Effector CD4-positive, alpha-beta T cell (primary cell): ENCODE measurements at places on chromosomes 5 and 9.

- DNase-seq, result no peak
Observed at GRCh38 chr5:125154301-125155110, 408.1 kb upstream of the ZNF608 start.

DNA sequence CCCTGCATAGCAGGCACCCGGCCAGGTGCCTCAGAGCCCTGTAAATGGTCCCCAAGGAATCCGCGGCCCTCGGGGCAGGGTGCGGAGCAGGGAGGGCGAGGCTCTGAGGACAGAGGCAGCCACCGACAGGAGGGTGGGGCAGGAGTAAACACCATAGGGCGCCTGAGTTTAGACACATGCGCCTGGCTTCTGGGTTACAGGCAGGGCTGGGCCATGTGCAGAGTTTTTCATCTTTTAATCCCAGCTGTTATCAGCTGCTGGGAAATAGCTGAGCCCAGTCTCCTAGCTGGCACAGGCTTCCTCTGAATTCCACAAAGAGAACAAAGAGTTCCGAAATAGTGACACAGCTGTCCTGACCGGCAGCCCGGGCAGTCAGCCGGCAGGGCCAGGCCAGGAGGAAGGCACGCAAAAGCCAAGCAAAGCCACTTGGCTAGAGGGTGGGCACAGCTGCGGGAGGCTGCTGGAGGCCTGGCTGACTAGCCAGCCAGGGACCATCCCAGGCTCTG, 98.9 kb upstream of the PHYKPL start:
- no peak for DNase-seq

DNA sequence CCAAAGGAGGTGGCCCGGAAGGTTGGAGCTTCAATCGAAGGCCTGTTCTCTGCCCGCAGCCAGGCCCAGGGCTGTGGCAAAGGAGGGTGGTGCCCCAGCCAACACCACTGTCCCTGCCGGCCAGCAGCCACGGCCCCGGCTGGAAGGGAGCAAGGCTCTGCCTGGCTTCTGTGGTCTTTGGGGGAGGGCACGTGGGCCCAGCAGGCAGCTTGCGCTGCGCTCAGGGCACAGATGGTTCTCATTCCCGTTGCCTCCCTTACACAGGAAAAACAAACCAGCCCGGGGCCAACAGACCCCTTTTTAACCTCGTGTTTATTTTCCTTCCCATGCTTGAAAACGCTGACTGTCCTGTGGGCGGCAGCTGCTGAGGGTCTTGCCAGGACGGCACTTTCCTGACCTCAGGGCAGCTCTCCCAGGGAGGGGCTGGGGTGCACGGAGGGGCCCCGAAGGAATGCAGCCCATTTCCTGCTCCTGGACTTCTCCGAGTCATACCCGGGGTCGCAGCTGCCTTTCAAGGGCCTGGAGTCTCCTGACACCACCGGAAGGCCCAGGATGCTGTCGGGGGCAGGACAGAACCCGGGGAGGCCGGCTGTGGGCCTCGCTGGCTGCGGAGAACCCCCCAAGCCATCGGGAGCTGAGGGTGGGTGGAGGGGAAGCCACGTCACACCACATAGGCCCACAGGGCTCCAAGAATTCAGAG, 1.1 kb upstream of the GPSM1 start:
- no peak for DNase-seq

GRCh38 chr5:109589239-109589638, 100.5 kb upstream of the MAN2A1 start:
- DNase-seq, result no peak

DNA sequence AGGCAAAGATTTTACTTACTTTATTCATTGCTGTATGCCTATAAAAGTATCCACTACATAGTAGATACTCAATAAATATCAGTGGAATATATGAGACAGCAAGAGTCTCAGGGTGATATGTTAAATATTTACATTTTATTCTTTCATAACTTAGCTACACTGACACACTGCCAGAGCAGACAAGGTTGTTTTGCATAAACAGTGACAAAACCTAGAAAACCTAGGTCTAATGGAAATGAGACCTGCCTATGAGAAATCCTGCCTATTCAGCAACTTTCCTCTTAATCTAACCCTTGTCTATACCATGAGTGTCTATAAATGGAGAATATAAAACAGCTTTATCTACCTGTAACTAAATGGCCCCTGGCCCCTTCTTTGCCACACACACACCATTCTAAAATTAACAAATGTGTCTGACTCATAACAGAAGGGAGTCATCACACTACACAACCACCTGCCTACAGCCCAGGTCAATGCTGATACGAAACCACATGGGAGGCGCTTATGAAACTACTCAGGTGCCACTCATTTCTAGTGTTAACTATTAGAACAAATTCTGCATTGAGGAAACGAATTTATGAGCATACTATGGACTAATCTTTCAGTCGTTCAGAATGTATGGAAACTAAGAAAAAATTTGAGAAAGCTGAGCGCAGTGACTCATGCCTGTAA, 60.3 kb downstream of the UBAP2 start:
- DNase-seq, result no peak

DNA sequence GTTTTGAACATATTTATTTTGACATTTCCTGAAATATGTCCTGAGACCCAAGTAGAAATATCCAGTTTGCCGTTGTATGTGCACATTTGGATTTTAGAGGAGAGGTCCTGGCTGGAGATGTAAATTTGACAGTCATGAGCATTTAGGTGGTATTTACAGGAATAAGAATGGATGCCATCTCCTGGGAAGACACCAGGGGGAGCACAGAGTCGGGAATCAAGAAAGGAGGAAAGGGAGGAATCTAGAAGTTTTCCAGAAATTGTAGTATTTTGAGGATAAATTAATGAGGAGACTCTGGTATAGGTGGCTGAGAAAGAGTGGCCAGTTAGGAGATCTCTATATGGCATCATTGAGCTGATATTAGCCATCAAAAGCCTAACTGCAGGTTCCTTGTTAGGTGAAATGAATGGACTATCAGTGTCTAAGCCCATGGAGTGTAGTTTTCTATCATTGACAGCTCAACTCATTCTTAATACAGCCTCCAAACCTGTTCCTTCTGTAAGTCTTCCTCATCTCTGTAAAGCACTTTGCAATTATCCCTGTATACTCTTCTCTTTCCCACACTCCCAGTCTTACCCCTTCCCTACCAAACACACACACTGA, 7.2 kb downstream of the GAPT start:
- no peak for DNase-seq

DNA sequence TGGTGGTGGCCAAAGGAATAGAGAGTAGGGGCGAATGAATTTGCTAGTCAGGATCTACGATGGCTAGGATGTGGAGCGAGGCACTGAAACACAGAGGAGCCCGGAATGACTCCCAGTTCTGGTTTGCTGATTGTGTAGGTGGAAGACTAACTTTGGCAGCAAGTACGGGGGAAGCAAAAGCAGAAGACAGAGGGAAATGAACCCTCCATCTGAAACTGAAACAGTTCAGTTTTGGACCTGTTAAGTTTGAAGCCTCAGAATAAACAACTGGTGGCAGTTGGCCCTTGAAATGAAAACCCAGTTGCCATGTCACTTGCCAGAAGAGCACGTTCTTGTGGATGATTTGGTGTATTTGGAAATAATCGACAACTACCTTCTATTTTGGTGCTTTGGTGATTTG, 15.4 kb upstream of the SMIM15 start:
- no peak for DNase-seq

- no peak for DNase-seq
Observed at GRCh38 chr9:89680547-89681467, 76.0 kb downstream of the GADD45G start.

- no peak for DNase-seq
Observed at GRCh38 chr9:73030370-73031030, 77.6 kb upstream of the ALDH1A1 start.

GRCh38 chr9:111662576-111663300, 1.3 kb downstream of the GNG10 start:
- DNase-seq, result no peak

DNA sequence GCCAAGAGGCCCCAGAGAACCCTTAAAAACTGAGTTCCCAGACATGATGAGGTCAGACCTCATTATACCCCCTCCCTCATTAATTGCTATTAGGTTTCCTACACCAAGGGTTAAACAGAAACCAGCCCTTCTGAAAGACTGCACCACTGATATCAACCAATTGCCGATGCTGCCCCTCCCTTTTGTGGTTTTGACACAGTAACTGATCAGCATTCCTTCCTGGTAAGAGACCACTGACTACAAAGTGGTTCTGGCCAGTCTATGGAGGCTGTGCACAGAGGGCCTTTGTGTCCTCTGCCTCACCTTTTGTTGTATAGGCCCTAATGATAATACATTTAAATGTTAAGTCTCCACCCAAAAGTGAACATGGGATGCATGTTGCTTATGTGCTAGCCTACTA, 201.5 kb downstream of the FRMD3 start:
- no peak for DNase-seq

DNA sequence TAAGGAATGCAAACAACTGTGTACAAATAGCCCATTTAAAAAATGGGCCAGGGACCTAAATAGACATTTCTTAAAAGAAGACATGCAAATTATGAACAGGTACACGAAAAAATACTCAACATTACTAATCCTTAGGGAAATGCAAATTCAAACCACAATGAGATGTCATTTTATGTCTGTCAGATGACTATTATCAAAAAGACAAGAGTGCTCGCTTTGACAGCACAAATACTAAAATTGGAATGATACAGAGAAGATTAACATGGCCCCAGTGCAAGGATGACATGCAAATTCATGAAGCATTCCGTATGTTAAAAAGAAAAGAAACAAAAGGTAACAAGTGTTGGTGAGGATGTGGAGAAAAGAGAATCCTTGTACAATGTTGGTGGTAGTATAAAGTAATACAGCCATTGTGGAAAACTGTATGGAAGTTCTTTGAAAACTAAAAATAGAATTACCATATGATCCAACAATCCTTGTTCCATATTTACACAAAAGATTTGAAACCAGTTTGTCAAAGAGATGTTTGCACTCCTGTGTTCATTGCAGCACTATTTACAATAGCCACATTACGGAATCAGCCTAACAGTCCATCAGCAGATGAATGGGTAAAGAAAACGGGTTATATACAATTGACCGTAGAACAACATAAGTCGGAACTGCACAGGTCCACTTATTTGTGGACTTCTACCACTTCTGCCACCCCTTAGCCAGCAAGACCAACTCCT, 47.2 kb upstream of the PCAT7 start:
- DNase-seq, result no peak

DNA sequence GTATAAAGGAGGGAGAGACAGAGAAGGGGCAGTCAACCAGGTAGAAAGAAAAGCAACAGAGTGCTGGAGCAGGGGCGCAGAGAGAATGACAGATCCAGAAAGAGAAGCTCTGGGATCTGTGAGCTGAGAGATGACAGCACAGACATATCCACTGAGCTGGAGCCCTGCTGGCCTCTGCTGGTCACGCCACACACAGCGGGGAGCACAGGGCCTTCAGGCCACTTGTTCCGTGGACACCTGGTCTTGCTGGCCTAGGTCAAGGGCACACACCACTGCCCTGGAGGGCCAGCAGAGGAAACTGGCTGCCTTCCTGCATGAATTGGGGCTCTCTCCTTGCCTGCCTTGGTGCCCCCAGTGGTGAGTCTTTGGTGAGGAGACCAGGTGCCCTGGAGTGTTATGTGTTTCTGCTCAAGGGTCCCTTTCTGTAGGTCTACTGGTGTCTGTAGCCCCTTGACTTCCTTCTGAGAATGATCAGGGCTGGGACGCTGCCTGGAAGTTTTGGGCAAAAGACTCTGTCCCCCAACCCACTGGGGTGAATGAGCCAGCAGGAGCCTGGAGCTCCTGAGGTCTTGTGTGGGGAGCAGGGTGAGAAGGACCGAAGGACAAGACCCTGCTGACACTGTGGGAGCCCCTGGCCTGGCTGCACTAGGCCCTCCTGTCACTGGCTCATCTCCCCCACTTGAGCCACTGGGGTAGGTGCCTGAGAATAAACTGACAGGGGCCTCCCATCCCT, 59.2 kb upstream of the ADAMTS2 start:
- DNase-seq, result no peak

DNA sequence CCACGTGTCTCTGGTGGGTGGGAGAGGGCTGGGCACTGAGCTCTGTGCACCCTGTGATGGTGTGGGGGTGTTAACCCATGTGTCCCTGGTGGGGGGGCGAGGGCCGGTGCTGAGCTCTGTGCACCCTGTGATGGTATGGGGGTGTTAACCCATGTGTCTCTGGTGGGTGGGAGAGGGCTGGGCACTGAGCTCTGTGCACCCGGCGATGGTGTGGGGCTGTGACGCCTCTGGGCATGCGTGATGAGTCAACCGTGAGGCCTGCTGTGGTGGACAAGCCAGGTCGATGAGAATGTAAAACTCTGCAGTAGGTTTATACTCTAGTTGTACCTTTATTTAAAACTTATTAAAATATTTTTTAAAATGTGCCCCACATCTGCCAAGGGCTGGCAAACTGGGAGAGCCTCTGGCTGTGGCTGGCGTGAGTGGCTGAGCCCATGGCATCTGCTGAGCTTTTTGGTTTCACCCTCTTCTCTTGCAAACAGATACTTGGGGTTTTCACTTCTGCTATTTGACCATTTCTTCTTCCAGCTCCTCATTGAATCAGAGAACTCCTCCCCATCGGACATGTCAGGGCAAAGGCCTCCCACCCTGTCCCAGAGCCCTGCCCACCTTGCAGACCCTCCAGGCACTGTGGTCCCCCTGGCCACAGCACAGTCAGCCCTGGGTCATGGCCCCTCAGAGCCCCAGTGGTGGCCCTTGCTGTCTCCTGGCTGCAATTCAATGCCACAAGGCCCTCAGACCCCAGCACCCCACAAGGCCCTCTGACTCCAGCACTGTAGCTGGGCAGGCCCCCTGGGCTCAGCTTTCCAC, 18.5 kb upstream of the EXOC3 start:
- DNase-seq, result no peak

DNA sequence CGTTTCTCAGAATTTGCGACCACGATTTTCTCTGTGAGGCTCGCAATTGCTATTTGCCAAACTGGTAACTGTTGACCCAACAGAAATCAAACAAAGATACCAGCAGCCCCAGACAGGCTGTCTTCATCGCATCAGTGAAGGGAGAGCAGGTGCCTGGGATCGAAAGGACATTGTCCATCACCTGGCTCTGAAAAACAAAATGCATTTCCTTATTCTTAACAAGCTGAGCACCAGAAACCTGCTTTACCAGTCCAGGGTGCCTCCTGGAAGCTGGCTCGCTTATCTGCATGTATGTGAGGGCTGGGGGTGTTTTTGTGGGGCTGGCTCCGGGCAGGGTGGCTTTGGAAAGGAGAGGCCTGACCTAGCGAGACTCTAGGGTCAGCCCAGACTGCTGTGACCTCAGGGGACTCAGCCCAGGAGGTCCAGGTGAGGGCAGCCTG, 24.7 kb downstream of the WWC1 start:
- no peak for DNase-seq

GRCh38 chr5:147101659-147102369, 133.0 kb upstream of the STK32A start:
- DNase-seq, result no peak

GRCh38 chr5:556909-557441, 32.7 kb upstream of the SLC9A3 start:
- no peak for DNase-seq

GRCh38 chr5:96709152-96709821, 47.1 kb downstream of the CAST start:
- no peak for DNase-seq
